DMS 273 treated with DMSO at 0.1 percent for 48 hours (cell line): ENCODE measurements at places on chromosomes 7 and 10.

DNA sequence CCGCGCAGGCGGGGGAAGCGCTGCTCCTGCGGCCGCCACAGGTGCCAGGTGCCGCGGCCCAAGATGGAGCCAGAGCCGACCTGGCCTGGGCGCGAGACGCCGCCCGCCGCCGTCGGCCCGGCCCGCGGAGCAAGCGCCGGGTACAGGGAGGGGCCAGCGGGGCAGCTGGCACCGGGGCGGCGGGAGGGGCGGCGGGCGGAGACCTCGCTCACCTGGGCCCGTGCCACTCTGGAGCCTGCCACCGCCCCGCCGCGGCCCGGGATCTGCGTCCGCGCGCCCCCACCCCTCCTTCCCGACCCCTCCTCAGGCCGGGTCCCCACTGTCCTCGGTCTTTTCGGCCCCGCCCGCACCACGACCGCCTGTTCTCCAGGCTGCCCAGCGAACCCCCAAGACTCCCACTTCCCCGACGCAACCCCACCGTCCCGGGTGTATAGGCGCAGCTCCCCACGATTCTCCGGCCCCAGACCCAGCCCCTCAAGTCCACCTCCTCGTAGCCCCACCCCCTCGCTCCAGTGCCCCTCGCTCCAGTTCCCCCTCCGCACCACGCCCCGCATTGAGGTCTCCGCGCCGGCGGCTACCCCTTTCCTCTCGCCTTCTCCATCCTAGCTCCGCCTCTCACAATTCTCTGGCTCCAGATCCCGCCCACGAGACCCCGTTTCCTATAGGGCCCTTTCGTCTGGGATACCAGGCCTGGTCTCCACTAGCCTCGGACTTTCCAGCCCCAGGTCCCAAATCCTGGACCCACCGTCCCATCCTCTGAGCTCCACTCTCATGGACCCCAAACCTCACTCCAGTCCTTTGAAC, at the start of gene GPRIN2:
TSS of gene GPRIN2 (minus strand) at position 144 of the 804 bp plus-strand sequence. CDS start 5,922 bp downstream, outside the sequence.
- no peak for DNase-seq

GRCh38 chr7:133682364-133683181, 429.7 kb downstream of the EXOC4 start:
- no peak for DNase-seq

DNA sequence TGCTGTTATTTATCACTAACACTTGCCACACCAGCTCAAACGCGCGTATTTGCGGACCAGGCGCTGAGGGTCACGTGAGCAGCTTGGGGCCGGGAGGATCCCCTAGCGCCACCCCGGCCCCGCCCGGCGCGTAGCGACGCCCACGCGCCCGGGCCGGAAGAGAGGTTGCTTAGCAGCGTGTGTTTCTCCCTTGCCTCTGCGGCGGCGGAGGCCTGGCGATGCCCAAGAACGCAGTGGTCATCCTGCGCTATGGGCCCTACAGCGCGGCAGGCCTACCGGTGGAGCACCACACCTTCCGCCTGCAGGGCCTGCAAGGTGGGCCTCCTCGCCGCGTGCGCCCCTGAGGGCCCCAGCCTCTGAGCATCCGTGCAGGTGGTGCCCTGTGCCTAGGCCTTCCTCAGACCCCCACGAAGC, at the start of gene C10orf53:
TSS of gene C10orf53 (plus strand) at position 172 of the 414 bp plus-strand sequence. CDS start at position 219, 47 bp downstream.
- peak; percentile 21 for DNase-seq

DNA sequence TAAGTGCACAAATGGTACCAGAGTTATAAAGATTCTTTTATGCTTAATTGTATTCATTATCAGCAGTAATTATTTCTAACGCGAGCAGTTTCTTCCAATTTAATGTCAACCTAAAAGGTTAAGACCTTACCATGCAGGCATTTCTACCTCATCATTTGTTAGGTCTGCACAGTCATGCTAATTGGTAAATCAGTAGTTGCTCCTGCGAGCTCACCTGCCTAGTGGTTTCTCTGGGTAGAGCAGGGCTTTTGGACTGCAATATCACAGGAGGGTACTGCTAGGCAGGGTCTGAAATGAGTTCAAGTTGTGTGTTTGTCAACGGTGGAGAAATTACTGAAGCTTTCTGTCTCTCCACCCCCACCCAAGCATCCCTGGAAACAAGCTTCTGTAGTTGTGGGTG, 558.5 kb upstream of the MGMT start:
- DNase-seq: no peak

DNA sequence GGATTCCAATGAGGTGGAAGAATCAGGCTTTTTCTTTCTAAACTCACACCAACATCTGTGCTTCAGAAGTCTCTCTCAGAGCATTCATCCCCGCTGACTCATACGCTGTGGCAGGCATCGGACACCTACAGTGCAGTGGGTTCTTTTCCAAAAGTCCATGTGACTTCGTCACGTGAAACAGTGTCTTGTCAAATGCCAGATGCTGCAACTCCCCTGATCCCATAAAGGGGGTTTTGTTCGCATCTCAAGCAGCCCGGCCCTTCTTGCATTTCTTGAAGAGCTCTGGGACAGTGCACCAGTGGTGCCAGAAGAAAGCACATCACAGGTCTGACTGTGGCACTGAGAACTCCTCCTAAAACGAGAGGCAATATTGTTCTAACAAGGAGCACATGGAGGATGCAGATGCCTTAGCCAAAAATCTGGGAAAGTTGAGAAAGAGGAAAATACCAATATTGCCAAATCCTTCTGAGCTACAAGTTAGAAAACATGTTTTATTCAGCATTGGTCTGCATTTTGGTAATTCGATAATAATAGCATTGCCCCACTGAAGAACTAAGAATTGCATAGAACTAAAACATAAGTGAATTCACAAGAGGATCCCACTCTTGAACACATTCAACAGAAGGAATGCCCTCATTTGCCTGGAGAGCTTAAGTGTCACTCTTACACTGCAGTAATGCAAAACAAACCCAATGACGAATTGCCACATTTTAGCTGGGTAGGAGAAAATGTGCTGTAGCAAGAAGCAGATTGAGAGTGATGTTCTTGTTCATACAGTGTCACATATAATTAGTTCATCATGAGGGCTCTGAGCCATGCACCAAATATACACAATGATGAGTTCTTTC, 204.4 kb downstream of the CXCL12 start:
- DNase-seq: peak; percentile 12

DNA sequence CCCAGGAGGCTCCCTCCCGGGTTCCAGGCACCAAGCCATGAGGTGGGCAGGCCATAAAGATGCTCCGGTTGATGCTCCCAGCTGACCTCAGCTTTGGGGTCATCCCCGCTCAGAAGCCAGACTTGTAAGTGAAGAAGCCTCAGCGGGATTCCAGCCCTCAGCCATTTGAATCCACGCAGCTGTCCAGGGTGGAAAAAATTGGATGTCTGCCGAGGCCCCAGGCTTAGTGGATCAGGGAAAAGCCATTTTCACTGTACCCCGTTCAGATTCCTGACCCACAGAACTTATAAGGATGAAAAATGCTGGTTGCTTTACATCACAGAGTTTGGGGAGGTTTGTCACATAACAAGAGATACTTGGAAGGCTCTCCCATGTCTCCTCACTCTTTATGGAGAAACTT, 49.2 kb upstream of the CPN1 start:
- no peak for DNase-seq

DNA sequence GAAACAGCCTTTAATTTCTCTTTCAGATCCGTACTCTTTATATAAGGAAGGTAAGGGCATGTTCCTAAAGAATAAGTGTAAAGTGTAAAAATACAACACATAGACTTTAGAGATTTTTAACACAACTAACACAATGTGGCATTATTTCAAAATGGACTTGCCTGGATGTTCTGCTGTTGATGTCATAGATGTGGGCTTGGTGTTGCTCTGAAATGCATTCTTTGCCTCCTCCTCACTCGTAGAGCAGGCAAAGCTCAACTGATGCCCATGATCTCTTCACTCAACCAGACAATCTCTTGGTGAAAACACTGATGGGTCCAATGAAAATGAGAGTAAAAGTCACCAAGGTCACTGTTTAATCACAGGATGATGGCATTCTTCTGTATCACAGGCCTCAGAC, 174.2 kb upstream of the TCERG1L start:
- no peak for DNase-seq

DNA sequence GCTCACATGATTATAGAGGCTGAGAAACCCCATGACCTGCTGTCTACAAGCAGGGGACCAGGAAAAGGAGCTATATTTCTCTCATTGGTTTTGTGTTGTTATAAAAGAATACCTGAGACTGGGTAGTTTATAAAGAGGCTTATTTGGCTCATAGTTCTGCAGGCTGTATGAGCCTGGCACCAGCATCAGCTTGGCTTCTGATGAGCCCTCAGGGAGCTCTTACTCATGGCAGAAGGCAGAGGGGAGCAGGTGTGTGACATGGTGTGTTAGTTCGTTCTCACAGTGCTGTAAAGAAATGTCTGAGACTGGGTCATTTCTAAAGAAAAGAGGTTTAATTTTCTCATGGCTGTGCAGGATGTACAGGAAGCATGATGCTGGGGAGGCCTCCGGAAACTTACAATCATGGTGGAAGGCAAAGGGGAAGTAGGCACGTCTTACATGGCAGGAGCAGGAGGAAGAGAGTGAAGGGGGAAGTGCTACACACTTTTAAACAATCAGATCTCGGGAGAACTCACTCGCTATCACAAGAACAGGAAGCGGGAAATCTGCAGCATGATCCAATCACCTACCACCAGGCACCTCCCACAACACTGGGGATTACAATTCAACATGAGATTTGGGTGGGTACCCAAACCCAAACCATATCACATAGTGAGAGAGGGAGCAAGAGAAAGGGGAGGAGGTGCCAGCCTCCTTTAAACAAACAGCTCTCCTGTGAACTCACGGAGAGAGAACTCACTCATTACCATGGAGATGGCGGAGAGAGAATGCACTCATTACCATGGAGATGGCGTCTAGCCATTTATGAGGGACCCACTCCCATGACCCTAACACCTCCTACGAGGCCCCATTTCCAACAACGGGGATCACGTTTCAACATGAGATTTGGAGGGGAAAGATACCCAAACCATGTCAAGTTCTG, 133.4 kb downstream of the JCAD start:
- no peak for DNase-seq

- no peak for DNase-seq
Observed at GRCh38 chr7:85449478-85449877, 262.6 kb upstream of the SEMA3D start.

DNA sequence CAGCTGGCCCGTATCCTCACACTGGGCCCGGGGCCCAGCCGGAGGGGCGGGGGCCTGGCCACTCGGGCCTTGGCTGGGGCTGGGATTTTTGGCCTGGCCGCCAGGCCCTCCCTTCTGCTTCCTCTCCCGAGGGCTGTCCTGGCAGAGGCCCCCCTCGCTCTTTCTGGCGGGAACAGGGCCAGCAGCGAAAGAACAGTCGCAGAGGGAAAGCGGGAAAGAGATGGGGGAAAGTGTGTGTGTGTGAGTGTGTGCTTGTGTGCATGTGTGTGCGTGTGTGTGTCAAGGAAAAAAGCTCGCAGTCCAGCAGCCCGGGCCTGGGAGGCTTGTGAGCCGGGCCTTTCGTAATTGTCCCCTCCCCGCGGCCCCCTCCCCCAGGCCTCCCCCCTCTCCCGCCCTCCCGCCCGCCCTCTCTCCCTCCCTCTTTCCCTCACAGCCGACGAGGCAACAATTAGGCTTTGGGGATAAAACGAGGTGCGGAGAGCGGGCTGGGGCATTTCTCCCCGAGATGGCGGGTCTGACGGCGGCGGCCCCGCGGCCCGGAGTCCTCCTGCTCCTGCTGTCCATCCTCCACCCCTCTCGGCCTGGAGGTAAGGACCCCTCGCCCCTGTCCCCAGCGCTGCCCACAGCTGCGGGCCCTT, at the start of gene ELN:
TSS of gene ELN (plus strand) at position 491 of the 638 bp plus-strand sequence. CDS start at position 506, 15 bp downstream.
- DNase-seq: no peak

DNA sequence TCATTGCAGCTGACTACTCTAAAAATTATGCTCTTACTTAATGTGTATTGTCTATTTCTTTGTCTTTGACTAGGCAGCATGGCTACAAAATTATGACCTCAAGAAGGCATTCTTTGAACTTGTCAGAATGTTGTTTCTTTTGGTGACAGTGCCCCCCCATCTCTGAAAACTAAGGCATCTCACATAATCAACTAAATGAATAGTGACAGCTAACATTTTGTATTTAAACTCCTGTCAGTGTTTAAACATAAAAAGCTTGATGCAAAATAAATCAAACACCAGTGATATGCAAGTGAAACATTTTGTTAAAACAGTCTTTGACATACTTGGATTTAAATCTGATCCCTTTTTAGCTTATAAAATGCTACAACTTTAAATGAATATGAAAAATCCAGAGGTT, 233.5 kb downstream of the FOXP2 start:
- no peak for DNase-seq

- DNase-seq: no peak
Observed at GRCh38 chr7:158125721-158126120, 461.9 kb downstream of the PTPRN2 start.

- no peak for DNase-seq
Observed at GRCh38 chr7:511476-512145, 8.0 kb downstream of the PDGFA start.

DNA sequence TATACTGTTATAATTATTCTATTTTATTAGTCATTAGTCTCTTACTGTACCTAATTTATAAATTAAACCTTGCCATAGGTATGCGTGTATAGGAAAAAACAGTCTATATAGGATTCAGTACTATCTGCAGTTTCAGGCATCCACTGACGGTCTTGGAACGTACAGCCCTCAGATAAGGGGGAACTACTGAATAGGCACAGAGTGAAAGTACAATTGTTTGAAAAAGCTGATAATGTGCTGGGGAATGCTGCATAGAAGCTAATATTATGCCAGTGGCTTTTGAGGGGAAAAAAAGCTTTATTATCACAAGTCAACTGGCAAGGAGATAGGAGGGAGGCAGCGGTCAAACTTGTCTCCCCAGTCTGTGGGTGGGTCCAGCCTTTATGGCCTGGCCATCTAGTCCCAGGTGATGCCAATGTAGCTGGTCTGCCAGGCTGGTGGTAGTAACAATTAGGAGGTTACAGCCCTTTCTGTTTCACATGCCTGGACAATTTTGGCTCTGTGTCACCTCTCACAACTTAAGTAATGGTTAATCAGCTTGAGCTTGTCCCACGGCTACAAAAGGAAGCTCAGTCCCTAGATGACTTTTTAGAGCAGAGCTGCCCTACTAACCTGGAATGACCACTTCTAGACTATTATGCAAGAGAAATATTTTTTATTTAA, 8.3 kb upstream of the FMC1 start:
- DNase-seq: no peak

DNA sequence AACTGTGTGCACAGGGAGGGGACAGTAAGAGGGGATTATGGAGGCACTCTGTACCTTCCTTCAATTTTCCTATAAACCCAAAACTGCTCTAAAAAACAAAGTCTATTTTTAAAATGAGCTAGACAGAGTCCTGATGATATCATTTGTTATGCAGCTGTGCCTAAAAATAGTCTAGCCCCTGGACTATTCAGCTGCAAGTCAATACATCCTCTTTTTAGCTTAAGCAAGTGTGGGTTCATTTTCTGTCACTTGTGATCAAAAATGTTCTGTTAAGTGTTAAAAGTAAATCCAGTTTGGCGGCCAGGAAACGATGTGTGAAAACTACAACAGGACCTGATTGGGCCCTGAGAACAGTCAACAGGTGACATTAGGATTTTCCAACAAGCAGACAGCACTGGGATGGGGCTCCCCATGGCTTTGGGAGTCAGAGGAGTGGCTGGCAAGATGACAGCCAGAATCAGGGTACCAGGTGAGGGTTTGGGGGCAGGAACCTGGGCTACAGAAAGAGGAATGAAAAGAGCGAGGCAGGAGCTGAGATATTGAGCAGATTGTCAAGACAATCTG, 33.9 kb downstream of the FAM107B start:
- DNase-seq: no peak
